ENCODE measurements at places on chromosomes 4 and X.

DNA sequence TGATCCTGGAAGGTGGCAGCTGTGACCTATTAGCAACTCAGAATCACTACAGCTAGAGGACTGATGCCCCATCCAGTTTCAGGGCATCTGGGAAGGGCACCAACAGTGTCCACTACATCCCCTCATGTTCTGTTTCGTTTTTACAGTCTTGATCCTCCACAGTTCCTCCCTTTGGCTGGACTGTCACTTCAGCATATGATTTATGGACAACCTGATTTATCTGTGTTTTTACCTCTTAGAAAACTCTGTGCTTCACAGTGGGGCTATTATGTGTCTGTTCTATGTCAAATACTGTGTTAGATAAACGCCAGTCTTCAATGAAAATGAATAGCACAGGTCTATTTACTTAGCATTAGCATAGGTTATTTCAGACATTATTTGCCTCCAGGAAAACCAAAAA is 63.1 kb upstream of the GRPR start:
- DNase-seq: no peak

GRCh38 chr4:2698504-2698903 is 57.6 kb downstream of the TNIP2 start:
- no peak for DNase-seq

- no peak for DNase-seq
Measured at GRCh38 chrX:12372111-12372510, 233.8 kb downstream of the FRMPD4 start.

DNA sequence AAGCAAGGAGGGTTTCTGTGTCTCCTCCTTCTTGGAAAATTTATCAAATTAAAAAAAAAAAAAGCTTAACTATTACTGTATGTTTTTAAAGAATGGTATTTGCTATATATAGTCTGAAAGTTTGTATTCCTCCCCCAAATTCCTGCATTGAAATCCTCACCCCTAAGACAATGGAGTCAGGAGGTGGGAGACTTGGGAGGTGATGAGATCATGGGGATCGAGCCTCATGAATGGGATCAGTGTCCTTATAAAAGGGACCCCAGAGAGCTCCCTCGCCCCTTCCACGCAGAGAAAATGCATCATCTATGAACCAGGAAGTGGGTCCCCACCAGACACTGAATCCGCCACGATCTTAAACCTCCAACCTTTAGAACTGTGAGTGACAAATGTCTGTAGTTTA is 50.1 kb downstream of the DHRSX start:
- no peak for DNase-seq

DNA sequence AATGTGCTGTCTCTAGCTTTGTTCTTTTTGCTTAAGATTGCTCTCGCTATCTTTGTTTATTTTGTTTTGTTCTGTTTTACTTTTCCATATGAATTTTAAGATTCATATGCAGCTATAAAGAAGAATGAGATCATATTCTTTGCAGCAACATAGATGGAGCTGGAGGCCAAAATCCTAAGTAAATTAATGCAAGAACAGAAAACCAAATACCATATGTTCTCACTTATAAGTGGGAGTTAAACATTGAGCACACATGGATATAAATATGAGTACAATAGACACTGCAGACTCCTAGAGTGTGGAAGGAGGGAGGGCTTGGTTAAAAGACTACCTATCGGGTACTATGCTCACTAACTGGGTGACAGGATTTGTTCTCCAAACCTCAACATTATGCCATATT is 237.8 kb downstream of the TRAM1L1 start:
- DNase-seq: no peak

DNA sequence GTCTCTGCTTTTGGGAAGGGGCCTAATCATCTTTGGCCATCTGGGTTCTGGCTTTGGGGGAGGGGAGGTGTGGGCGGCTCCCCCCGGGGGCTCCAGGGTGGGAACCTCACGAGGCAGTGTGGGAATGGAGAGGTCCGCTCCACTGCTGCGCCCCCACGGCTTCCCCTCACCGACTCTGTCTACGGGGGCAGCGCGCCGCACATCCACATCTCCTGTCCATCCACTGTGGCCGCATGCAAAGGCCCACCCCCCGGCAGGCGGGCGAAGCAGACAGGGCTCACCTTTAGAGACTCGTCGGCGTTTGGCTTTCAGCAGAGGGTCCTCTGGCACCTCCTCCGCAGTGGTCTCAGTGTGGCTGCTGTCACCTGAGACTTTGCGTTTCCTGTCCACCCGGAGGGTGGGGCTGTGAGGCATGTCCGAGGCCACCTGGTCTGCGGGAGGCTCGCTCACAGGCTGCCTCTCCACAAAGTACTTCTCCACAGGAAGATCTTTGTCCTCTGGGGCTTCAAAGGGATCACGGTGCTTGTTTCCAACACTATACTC is 33.6 kb downstream of the BCOR start:
- no peak for DNase-seq

GRCh38 chrX:136456133-136456532 is 31.6 kb upstream of the BRS3 start:
- no peak for DNase-seq

DNA sequence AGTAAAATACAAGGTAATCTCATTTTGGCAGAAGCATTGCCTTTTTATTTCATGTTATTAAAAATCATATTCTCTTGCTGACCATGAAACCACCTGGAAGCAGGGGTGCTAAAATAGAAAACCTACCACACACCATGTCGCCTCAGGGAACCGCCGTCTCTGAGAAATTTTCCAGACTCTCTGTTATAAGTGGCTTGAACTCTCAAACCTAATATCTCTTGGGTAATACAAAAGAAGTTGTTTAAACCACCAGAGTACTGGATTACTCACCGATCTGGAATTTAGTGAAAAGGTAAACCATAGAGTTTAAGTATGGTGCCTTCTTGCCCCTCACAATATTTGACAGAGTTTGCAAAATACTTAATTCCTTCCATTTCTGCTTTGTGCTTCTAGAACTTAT is 27.7 kb downstream of the ENPP6 start:
- DNase-seq: no peak
